ENCODE measurements at places on chromosomes 2 and 18.

DNA sequence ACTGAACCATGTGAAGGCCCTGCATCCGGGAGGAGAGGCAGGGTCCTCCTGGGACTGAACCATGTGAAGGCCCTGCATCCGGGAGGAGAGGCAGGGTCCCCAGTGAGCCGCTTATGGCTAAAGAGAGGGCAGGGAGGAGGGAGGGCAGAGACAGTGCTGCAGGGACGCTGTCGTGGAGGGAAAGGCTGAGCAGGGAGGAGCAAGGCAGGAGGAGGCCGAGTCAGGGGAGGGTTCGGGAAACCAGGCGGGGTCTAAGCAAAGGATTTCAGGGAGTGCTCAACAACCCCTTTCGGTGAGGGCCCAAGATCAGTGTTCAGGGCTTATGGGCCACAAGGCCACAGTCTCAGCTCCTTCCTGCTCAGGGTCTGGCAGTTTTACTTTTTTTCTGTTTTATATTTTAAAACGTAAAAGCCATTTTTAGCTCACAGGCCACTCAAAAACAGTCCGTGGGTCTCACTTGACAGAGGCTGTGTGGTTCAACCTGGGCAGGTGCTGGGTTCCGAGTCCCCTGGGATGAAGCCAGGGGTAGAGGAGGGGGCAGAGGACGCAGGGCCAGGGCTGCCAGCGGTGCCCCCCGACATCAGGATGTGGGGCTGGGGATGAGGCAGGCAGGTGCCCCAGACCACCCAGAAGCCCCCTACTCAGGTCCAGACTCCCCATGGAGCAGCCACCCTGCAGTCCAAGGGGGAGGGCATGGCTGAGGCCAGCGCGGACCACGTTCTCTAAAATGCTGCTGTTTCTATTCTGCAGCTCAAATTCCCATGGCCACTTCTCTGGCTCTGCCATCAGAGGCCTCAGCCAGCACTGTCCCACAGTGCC is 5.2 kb downstream of the TMEM18 start:
- DNase-seq: no peak

- no peak for DNase-seq
These were observed 172.3 kb downstream of the CDH2 start for GRCh38 chr18:28004606-28005005.

DNA sequence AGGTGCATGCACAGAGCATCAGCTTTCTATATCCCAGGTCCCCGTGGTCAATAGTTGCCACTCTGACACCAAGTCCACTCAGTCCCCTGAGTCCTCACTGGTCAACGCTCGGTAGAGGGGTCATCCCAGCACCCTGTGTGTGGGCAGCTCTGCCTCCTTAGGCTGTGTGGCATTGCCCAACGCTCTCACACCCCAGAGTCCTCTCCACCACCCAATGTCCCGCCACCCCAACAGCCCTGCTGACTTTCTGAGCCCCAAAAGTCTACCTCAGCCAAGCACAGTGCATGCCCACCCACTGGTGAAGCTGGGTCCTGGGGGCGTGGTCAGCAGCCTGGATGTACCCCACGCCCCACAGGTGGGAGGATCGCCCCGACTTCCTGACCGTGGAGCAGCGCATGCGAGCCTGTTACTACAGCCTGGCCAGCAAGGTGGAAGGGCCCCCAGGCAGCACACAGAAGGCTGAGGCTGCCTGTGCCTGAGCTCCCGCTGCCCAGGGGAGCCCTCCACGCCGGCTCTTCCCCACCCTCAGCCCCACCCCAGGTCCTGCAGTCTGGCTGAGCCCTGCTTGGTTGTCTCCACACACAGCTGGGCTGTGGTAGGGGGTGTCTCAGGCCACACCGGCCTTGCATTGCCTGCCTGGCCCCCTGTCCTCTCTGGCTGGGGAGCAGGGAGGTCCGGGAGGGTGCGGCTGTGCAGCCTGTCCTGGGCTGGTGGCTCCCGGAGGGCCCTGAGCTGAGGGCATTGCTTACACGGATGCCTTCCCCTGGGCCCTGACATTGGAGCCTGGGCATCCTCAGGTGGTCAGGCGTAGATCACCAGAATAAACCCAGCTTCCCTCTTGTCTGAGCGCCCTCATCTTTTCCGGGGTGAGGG is 25.9 kb downstream of the ZAP70 start:
- DNase-seq: no peak

GRCh38 chr18:47594621-47595086 is 335.8 kb downstream of the SMAD2 start:
- no peak for DNase-seq

GRCh38 chr2:69139778-69140670 is 127.0 kb downstream of the ANTXR1 start:
- no peak for DNase-seq

All from T-helper 2 cell (primary cell).